NCI-H1092 treated with DMSO at 0.1 percent for 48 hours (cell line): ENCODE measurements at places on chromosomes 7 and 10.

GRCh38 chr7:3639253-3639652 is 338.2 kb downstream of the SDK1 start:
- no peak for DNase-seq

- DNase-seq, result no peak
These were observed 23.4 kb upstream of the CASD1 start for GRCh38 chr7:94486216-94486615.

DNA sequence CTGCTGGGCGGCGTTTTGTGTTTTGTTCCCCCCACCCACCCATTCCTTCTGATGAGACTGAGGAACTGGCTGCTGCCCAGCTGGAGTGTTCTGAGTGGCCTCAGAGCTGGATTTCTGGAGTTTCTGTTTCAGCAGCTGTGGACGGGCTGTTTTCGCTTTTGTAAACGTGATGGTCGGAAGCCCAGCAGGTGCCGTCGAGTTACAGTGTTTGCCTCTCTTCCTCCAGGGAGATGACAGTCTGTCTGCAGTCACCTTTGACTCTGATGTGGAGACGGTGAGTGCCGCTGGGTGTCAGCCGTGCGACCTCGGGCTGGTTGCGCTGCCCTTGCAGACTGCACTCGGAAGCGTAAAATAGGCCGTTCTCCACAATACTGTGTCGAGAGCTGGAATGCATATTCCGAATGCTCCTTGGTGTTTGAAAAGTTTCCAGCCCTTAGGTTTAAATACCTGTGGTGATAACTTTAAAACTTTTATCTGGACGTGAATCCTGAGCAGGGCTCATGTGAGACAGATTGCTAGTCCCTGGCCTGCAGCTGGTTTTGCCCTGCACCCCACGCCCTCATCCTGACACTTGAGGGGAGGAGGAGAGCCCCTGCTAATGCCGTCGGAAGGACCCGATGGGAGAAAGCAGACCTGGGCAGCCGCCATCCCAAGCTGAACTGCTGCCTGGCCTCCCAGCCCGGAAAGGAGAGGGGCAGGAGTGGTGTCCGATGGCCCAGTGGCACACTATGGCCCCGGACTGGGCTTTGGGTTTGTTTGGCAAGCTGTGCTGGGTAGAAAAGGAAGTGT is 8.3 kb downstream of the IQCE start:
- DNase-seq, result no peak

- DNase-seq, result no peak
These were observed 78.8 kb downstream of the SLC25A40 start for GRCh38 chr7:87797395-87797794.

DNA sequence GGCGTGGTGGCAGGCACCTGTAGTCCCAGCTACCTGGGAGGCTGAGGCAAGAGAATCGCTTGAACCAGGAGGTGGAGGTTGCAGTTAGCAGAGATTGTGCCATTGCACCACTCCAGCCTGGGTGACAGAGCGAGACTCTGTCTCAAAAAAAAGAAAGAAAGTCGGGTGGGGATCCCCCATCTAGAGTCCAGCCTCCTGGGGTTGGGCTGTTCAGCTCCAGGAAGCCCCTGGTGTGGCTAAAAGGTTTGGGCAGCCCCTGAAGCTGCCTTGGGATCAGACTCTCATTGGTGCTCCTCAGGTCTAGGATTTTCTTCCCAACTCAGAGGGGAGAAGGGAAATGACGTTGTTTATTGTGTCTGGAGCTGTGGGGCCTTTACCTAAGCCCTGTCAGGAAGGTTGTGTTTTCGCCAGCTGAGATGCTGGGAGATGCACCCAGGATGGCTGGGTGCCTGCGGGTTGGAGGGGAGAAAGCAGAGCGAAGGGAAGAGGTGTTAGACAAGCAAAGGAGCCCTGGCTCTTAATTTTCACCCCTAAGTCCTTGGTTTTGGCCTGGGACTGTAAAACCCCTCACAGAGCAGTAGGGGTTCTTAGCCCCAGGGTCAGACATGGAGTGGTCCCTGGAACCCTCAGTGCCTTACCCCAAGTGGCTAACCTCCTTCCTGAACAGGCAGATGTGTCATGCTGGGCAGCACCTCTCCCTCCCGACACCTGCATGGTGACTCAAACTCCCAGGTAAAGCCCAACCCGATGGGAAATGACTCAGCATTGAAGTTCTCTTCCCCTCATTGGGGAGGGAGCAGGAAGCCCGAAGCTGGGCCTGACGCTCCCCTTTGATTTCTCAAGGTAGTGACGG is 21.1 kb downstream of the PLAU start:
- no peak for DNase-seq

DNA sequence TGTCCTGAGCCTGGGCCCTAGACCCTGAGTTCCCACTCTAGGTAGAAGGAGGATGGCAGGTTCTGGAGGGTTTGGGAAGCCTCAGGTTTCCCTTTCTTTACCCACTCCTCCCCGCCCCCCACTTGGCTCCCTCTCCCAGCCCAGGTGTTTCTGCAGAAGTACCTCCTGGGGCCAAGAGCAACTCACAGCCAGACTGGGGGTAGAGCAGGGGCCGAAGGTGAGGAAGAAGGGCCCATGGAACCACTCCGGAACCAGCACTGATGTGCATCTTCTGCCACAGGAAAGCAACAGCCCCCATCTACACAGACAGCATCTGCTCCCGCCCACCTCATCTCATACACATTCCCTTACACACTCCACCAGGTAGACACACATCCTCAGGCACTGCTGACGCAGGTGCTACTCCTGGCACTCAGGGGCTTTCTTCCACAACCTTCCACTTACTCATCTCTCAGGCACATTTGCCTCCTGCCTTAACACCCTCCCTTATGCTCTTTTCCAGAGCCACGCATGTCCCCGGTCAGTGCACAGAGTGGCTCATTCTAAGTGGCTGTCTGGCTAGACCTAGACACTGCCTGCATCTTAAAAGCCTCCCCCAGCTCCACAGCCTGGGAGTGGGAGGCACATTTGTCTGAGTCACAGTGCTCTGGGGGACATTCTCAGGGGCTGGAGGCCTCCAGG is 1.8 kb downstream of the EPHB6 start:
- DNase-seq, result no peak

GRCh38 chr7:33066771-33067170 is 4.2 kb upstream of the NT5C3A start:
- DNase-seq, result no peak

GRCh38 chr10:52703898-52704297 is 68.7 kb downstream of the MBL2 start:
- DNase-seq, result no peak

DNA sequence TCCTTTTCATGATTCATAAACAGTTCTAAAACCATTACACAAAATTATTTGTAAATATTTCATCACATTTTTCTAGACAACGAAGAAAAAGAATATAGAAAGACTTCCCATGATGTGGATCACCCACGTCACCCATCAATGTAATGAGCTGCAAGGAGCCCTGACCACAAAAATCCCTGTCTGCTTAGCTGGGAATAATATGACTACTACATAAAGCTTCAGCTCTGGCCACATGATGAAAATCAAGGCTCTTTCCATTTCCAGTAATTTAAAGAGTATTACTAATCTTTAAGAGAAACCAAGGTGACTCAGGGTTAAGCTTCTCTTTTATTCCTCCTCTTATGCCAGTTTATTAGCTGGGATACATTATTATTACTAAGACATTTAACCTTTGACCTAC is 180.8 kb upstream of the CACNA2D1 start:
- no peak for DNase-seq

GRCh38 chr7:73828972-73829371 is 1.8 kb upstream of the CLDN4 start:
- DNase-seq, result no peak

DNA sequence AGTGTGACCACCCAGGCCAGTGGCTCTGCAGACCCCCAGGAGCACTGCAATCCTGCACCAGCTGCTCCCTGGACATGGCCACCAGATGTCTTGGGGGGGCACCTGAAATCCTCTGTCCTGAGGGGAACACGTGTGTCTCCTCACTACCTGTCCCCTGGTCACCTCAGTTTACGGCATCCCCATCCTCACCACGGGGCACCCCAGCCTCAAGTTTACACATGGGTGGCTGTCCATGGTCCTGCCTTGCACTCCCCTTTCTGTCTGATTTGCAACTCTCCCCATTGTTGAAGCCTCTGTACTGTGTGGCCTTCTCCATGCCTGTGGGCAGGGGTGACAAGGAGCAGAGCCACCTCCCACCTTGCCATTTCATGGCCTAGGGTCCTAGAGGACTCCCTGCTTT is 67.2 kb downstream of the RAMP3 start:
- no peak for DNase-seq

GRCh38 chr7:75757860-75758259 is 14.2 kb downstream of the CCL26 start:
- no peak for DNase-seq

DNA sequence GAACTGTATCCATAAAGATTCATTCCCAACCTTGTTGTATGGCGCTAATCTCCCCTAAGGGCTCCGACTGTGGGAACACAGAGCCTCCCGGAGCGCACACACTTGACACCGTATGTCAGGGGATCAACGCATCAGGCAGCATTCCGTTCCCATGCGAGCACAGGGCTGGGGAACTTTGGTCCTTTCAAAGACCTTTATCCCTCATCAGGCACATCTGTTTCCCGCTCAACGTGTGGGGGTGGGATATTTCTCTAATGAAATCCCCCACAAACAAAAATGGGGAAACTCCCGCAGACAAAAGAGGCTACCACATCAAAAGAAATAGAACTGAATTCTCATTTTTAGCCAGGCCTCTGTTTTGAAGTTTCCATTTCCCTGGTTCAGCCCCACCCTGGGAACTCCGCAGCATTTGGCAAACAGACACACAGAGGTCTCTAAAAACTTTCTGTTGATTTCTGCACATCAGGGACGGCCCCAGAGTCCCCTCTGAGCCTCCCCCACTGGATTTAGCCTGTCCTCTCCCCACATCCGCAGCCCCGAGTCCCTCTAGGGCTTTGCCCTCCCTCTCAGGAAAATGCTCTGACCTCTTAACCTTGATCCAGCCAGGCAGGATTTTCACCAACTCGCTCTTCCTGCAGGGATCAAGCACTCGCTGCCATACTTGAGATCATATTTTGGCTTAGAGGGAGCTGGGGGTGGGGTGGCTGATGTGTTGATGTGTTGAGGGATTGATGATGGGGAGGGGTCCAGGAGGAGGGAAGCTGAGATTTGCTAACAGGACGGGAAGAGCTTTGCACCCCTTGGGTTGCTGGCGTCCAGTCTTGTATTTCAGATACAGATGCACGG is 6.6 kb downstream of the CPA5 start:
- peak; percentile 91 for DNase-seq

GRCh38 chr10:33618196-33618595 is 283.7 kb upstream of the NRP1 start:
- no peak for DNase-seq

DNA sequence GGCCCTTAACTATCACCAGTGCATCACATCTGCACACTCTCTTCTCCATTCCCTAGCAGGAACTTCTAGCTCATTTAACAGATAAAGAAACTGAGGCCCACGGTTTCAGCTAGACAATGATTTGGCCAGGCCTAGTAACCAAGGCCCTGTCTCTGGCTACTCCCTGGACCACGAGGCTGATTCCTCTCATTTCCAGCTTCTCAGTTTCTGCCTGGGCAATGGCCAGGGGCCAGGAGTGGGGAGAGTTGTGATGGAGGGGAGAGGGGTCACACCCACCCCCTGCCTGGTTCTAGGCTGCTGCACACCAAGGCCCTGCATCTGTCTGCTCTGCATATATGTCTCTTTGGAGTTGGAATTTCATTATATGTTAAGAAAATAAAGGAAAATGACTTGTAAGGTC is 13.5 kb downstream of the AQP1 start:
- no peak for DNase-seq

DNA sequence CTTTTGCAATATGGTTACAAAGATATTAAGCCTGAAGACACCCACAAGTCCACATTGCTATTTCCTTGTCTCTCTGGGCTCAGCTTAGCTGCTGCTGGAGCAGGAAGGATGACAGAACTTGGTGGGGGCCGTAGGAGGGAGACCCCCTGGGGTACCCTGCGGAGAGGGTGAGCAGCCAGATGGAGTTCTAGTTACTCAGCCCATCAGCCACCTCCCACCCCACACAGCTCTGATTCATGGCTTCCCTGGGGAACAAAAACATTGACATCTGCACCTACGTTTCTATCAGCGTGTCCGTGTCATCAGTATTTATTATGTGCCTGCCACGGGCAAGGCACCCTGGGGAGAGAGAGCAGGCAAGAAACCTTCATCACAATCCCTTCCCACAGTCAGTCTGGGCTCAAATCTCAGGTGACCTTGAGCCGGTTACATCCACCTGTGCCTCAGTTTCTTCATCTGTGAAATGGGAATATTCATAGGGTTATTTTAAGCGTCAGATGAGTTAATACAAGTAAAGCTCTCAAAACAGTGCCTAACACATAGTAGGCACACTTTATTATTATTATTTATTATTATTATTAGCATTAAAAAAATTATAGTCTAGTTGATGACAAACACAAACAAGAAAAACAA is 131.5 kb downstream of the C10orf105 start:
- no peak for DNase-seq

DNA sequence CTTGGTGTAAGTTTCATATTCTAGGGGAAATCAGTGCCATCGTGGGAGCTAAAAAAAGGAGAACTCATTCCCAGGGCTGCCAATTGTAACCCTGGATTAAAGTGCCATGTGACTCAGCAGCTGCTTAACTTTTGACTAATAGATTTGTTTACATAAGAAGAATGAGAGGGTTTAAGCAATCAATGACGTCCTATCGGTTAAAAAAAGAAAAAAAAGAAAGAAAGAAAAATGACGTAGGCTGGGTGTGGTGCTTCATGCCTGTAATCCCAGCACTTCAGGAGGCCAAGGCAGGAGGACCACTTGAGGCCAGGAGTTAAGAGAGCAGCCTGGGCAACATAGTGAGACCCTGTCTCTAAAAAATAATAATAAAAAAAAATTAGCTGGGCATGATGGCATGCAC is 116.2 kb upstream of the AFAP1L2 start:
- DNase-seq, result peak; percentile 4
